ENCODE measurements at places on chromosomes 2 and 18.

DNA sequence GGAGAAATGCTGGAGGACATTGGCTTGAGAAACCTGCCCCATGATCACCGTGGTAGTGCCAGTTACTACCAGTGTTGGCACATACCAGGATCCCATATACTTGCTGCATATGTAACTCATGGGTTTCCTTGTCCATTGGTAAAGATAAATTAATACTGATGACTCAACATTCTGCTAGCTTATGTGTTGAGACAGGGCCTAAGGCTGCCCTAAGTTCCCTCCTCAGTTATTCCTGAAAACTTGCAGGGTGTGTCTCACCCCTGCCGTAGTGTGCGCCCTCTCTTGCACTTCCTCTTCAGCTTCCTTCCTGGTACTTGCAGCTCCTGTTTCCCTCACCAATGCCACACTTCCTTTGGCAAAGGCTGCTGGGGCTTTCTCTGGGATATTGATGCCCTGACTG is 4.3 kb upstream of the INO80C start:
- DNase-seq = no peak

GRCh38 chr18:14936313-14936712 is 188.3 kb downstream of the ANKRD30B start:
- DNase-seq = no peak

- no peak for DNase-seq
These were observed at the start of gene FAM237A for GRCh38 chr2:206642075-206643025. TSS of gene FAM237A (plus strand) at chr2:206642487. CDS start at chr2:206644237, 1,750 bp downstream.

DNA sequence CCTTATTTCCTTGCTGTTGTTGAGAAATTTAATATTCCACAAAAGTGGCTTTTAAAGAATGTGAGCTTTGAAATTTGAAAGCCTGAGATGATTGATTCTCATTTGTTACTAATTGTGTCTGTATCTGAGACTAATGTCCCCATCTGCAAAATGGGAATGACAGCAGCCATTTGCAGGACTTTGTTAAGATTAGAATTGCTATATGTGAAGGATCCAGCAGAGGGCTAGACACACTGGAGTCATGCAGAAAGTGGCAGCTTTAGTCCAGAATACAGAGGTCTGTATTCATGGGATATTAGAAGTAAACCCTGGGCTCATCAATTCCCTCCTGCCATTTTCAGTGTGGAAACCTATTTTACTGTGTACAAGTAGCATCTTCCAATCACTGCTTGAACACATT is 296.5 kb upstream of the GYPC start:
- no peak for DNase-seq

DNA sequence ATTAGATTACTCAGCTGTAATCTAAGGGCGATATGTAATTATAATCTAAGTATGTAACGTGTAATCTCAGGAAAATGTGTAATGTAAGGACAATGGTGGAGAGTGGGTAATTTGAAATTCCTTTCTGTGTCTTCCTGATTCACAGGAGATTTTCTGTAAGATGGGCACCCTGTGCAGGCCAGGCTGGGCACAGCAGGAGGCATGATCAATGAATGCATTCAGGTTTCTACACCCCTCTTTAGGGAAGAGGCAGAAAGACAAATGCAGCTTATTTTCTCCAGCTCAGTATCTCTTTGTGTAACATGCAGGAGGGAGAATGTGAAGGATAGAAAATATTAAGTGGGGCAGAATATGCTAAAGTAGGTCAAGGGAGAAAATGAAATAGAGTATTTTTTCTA is 320.1 kb downstream of the PIK3C3 start:
- no peak for DNase-seq

DNA sequence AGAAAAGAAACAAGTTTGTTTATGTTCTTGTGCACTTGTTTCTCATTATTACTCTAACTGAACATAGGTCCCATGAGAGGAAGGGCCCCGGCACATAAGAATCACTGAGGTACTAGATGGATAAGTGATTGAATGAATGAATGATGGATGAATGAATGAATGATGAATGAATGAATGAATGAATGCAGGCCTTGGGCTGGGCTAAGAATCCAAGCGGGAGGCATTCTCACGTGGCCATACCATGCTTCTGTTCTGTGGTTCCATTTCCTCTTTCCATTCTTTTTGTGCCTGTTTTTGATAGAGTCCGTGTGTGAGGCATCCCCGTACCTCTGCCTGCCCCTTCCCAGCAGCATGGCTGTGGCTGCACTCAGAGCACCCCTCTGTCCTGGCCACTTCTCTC is 94.8 kb downstream of the SH3BP4 start:
- no peak for DNase-seq

GRCh38 chr18:41955688-41956087 is 654 bp downstream of the PIK3C3 start:
- no peak for DNase-seq

GRCh38 chr2:74275228-74275627 is 68.0 kb downstream of the SLC4A5 start:
- DNase-seq = no peak

DNA sequence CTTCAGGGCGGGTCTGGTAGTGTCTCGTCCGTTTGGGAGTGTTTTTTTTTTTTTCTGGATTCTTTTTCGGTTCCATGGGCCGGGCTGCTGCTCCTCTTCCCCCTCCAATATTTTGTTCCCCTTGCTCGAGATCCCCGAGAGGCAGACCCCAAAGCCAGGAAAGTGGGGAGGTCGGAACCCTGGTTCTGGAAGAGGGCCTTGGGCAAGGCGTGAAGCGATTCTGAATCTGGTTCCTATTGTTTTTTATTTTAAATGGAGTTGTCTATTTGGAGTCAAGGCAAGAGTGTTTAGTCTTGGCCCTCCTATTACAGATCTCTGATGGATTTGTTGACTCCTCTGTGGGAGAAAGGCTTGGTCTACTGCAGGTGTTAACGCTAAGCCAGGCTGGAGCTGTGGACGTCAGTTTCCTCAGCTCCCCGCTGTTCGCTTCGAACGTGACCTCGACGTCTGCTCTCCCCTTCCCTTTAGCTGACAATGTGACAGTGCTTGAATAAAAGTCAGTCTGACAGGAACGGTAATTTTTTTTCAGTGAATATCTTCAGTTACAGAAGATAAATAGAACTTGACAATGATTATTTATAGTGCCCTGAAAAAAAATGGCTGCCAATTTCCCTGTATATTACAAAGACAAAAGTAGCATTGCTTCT is 683 bp upstream of the DNAJC27 start:
- no peak for DNase-seq

DNA sequence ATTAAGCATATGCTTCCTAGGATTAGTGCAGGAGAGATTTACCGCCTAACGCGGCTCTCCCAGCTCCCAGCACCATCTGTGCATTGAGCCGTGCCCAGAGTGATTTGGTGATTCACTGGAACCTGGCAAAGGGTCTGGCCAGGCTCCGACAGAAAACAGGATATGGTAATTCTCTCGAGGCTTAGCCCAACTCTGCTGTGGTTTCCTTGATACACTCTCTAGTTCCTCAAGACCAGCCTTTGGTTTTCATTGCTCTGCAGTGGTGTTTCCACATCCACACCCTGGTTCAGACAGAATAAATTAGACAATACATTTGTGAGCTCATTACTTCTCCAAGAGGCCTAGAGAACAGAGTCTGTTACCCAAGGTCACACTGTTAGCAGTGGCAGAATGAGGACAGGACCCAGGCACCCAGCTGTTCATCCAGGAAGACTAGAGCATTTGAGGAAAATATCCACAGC is 23.0 kb upstream of the SMAD2 start:
- no peak for DNase-seq

DNA sequence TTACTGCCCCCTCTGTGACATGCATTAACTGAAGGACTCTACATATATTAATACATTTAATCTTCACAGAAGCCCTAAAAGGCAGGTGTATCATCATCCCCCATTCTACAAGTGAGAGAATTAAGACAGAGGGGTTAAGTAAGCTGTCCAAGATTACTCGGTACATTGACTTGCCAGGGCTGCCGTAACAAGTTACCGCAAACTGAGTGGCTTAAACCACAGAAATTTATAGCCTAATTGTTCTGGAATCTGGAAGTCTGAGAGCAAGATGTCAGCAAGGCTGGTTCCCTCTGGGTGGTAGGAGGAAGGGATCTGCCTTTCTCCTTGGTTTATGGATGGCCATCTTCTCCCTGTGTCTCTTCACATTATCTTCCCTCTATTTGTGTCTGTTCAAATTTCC is 605.5 kb downstream of the EPHA4 start:
- no peak for DNase-seq

DNA sequence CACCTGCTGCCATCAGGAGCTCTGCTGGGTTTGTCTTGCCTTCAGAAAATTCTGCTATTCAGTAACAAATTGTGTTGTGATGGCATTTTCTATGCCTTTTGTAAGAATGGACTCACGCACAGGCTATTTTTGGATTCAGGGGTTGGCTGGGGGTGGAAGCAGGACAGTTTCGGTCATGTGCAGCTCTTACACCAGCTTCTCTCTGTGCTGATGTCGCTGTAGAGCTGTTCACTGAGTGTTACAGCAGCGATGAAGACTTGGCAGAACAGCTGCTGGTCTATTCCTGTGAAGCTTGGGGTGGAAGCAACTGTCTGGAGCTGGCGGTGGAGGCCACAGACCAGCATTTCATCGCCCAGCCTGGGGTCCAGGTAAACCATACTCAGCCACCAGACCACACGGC is 49.2 kb downstream of the TRPM8 start:
- no peak for DNase-seq

- no peak for DNase-seq
These were observed 11.6 kb downstream of the TRPM8 start for GRCh38 chr2:233928594-233929351.

- no peak for DNase-seq
These were observed 9.0 kb downstream of the EMX1 start for GRCh38 chr2:72926368-72926767.

DNA sequence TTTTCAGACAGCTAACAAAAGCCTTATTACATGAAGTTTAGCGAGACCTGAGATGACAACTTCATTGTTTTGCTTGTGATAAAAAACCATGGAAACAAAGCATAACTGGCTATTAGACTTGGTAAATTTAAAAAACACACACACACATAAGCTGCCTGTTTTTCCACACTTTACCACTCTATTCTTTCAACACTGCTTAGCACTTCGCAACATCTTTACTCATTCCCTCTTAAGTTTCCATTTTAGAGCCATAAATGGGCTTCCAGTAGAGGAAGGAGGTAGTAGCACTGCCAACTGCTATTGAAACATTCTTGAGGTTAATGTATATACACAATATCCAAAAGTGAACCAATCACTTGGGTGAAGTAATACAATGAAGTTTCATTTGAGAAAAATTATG is 54.1 kb downstream of the BAZ2B start:
- DNase-seq = no peak

DNA sequence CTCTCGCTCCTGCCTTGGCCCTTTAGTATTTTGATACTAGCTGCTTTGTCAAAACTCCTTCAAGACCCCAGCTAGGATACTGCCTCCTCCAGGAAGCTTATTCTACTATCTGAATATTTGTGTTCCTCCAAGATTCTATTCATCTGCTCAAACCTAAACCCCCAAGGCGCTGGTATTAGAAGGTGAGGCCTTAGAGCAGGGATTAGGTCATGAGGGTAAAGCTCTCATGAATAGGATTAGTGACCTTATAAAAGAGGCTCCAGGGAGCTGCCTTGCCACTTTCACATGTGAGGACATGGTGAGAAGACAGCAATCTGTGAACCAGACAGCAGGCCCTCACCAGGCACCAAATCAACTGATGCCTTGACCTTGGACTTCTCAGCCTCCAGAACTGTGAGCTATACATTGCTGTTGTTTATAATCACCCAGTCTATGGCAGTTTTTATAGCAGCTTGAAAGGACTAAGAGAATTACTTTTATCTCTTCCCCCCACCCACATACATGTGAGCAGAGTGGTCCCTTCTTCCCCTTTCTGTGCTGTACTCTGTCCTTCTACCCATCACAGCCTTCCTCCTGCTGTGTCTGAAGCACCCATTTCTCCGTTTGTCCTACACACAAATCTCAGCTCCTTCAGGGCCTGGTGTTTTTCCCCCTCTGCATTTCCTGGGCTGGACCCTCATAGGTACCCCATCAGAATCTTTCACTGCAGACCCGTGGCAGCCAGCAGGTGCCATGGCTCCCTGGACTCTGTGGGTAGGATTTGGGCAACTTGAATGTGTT is 54.5 kb downstream of the HS1BP3 start:
- DNase-seq = no peak

GRCh38 chr18:8983195-8983594 is 119.3 kb upstream of the NDUFV2 start:
- DNase-seq = no peak
